Lower lobe of right lung (tissue), 2 donors: ENCODE measurements at places on chromosomes 6 and 20.
A peak's percentile ranks its signal among the peaks of the same experiment; 100 is the strongest.

DNA sequence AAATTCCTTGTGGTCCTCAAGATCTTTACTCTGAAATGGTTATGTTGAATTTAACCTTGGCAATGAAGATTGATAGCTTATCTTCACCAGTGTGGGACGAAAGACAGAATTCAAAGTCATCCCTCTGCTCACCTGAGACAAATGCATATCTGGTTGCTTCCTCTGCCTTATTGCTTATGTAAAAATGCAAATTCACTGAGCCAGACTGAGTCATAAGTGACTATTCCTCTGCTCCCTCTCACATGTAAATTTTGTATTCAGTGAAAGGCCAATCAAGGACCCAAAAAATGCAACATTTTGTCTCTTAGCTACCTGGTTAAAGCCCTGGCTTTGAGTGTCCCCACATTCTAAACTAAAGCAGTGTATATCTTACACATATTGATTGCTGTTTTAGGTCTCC, 593.1 kb upstream of the GJE1 start:
- no peaks in the 10 kb centered on the region for H3K4me1 ChIP-seq
- H3K36me3 ChIP-seq, result no peaks in the 10 kb centered on the region
- no peak overlapping the region for H3K27ac ChIP-seq
- no peak overlapping the region for H3K4me3 ChIP-seq

DNA sequence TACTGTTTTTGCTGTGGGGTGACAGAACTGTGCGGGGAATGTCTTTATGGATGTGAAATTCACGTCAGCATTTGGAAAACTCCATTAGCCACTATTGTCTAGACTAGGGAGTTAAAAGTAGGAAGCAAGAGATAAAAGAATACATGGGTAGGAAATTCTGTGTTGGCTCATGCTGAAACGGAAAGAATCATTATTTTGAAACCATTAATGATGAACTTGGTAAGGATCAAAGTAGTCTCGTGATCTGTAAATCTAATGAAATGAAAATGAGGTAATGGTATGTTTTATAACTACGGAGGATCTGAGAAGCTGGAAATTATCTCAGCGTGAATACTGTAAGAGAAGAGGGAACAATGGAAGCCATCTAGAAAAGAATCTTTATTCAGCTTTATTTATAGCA, 11.1 kb upstream of the CD40 start:
- peaks cover 44% of the 10 kb centered on the region for H3K27me3 ChIP-seq
- no peak for DNase-seq
- peaks cover 12% of the 10 kb centered on the region for H3K4me1 ChIP-seq
- H3K27ac ChIP-seq, result no peak overlapping the region

DNA sequence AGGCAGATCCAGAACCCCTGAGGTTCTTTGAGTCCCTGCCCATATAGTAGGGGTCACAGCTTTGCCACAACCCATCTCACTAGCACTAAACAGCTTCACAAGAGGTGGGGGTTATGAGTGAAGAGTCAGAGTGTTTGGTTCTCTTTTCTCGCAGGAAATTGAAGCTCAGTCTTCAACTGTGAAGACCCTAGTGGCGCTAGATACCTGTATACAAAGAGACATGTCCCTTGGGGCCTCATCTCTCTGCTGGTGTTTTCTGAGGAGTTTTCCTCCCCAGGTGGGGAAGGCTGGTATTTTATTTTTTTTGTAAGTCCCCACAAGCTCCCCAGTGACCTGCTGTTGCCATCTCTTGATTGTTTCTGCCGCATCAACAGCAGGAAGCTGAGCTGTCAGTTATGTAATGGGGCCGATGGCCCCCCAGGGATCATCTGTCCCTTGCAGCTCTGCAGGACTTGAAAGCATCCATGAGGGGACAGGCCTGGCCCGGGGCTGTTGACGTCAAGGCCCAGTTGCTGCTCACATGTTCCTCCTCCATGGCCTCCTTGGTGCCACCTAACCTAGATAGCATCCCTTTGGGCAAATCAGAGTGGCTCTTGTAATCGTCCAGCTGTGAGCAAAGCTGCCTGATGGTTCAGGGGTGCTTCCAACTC, 23.1 kb downstream of the STK35 start:
- no peak for DNase-seq
- H3K4me3 ChIP-seq, result no peak overlapping the region
- no peak overlapping the region for H3K27ac ChIP-seq
- no peaks in the 10 kb centered on the region for H3K36me3 ChIP-seq

- H3K36me3 ChIP-seq, result no peaks in the 10 kb centered on the region
- DNase-seq, result no peak
- H3K4me1 ChIP-seq, result peaks cover 77% of the 10 kb centered on the region
- no peak overlapping the region for H3K27ac ChIP-seq
- no peaks in the 10 kb centered on the region for H3K27me3 ChIP-seq
Observed at GRCh38 chr6:110878751-110879522, 4.4 kb downstream of the AMD1 start.

DNA sequence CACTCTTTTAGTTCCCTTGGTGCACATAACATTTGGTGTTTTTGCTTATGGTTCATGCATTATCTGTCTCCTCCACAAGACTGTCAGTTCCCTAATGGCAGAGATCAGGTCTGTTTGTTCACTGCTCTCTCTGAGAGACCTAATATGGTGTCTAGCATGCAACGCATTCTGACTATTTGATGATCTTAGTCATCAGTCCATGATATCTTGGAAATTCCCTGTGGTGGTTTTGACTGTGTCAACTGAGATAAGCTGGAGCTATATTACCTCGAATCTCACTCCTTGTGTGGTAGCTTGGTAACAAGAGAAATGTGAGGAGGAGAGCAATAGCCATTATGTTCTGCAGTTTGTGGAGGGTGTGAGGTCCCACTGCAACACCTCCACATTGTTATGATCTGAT, 229.8 kb downstream of the FRK start:
- H3K4me3 ChIP-seq, result no peak overlapping the region
- no peak overlapping the region for H3K27ac ChIP-seq
- H3K36me3 ChIP-seq, result no peaks in the 10 kb centered on the region
- no peaks in the 10 kb centered on the region for H3K4me1 ChIP-seq
- H3K27me3 ChIP-seq, result no peaks in the 10 kb centered on the region

DNA sequence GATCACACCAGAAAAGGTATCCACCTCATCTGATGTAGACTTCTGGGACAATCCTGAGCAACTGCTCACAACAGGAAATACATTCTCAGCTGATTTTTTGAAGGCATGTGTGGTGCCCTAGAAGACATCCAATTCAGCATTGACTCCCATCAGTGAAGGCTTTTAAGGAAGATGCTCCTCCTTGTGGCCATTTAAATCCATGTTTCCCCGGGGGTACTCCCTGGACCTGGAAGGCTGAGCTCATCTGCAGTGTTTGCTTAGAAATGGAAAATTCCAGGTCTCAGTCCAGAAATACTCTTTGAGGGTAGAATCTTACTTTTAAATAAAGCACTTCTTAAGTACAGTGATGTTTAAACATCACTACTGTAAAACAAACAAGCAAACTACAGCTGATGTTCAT, 195.5 kb upstream of the PDE10A start:
- no peak overlapping the region for H3K4me3 ChIP-seq
- no peak for DNase-seq
- H3K36me3 ChIP-seq, result no peaks in the 10 kb centered on the region

GRCh38 chr6:8006208-8006607, 58.0 kb downstream of the BLOC1S5 start:
- no peak overlapping the region for H3K4me3 ChIP-seq
- H3K36me3 ChIP-seq, result no peaks in the 10 kb centered on the region
- DNase-seq, result no peak

DNA sequence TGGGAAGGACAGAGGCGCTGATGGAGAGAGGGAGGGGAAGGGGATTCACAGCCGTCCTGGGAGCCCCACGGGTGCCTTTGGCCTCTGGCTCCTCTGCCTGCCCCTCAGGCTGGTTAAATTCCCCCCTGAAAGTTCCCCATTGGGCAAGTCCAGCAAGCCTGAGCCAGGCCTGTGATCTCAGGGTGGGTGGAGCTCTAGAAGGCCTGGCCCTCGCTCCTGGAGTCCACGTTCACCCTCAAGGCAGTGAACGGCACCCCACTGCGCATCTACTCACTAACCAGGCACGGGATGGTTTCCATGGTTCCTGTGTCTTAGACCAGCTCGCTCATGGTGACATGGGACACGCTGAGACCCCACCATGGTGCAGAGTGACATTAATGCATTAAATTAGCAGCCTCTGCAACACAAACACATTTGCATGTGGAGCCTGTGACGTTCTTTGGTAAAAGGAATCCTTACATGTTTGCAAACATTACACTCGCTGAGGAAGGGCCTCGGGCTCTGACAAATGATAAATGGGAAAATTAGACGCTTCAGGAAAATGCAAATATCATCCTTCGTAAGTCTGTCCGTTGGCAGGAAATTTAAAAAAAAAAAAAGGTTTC, 452.7 kb downstream of the PREX1 start:
- H3K27me3 ChIP-seq, result peaks cover 5% of the 10 kb centered on the region
- H3K36me3 ChIP-seq, result no peaks in the 10 kb centered on the region
- H3K4me3 ChIP-seq, result no peak overlapping the region
- no peak overlapping the region for H3K27ac ChIP-seq
- peaks cover 3% of the 10 kb centered on the region for H3K4me1 ChIP-seq

- no peaks in the 10 kb centered on the region for H3K27me3 ChIP-seq
- peak overlapping the region; percentile 32 for H3K27ac ChIP-seq
- H3K36me3 ChIP-seq, result peaks cover 8% of the 10 kb centered on the region
- DNase-seq, result no peak
Observed at GRCh38 chr6:15623276-15624116, 39.3 kb downstream of the DTNBP1 start.

- peaks cover 14% of the 10 kb centered on the region for H3K4me1 ChIP-seq
- peaks cover 24% of the 10 kb centered on the region for H3K36me3 ChIP-seq
- no peak for DNase-seq
- H3K27me3 ChIP-seq, result no peaks in the 10 kb centered on the region
Observed at GRCh38 chr20:20450521-20450920, 82.6 kb downstream of the INSM1 start.

- no peak overlapping the region for H3K4me3 ChIP-seq
- no peak for DNase-seq
- H3K27me3 ChIP-seq, result no peaks in the 10 kb centered on the region
- no peaks in the 10 kb centered on the region for H3K36me3 ChIP-seq
Observed at GRCh38 chr6:165571068-165571682, 91.9 kb downstream of the PDE10A start.

DNA sequence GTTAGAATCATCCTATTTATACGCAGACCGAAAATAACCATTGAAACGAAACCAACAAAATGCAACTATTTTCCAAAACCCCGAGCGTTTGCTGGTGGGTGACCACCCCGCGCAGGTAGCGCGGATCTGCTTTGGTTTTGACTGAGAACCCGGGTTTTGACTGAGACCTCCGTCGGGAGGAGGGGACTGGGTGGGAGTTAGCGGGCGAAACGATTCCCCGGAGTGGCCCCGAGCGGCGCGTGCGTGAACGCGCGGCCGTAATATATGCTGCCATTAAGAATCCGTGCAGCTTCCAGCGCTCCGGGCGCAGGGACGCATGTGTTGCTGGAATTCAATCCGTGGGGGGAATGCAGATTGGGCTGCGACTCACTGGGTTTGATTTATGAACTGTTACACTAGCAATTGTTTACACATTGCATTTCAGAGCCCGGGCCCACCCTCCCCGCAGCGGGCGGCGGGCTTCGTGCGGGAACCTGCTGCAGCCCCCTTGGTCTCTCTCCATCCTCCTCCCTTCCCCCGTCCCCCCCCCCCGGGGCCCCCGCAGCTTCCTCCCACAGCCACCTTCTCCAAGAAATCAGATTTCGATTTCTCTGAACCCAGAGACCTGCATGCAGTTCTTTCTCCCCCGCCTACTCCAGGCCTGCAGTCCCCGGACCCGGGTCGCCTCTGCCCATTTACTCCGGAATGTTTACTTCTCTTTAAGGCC, 9.9 kb downstream of the NRN1 start:
- DNase-seq, result peak; percentile 62
- no peaks in the 10 kb centered on the region for H3K36me3 ChIP-seq
- peak overlapping the region; percentile 76 for H3K27ac ChIP-seq
- H3K27me3 ChIP-seq, result peaks cover 96% of the 10 kb centered on the region
- peak overlapping the region; percentile 59 for H3K4me3 ChIP-seq

DNA sequence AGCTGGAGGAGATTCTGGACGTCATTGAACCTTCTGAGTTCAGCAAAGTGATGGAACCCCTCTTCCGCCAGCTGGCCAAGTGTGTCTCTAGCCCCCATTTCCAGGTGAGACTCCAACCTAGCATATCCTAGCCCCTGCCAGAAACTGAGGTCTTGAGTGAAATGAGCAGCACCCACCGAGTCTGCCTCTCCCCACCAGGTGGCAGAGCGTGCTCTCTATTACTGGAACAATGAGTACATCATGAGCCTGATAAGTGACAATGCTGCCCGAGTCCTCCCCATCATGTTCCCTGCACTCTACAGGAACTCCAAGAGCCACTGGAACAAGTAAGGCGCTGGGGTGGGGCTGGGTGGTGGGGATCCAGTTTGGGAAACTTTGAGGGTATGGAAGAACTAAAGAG, 4.6 kb downstream of the MEA1 start:
- no peak for DNase-seq
- H3K36me3 ChIP-seq, result peaks cover 66% of the 10 kb centered on the region
- H3K4me3 ChIP-seq, result no peak overlapping the region

DNA sequence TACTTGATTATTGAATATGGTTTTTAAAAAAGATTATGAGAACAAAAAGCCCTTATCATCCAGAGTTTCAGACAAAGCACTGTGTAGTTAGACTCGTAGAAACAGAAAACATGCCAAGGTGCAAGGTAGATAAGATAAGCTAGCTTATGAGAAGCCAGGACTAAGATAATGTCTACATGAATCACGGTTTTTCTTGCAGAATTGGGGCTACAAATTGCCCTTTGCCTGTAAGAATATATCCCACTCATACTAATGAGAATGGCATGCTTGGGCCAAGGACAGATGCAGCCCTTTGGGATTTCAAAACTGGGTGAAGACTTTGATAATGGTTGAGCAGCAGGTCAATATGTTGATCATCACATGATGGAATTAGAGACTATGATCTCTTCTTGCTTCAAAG, 165.3 kb upstream of the PREP start:
- no peak for DNase-seq
- H3K27me3 ChIP-seq, result no peaks in the 10 kb centered on the region
- H3K27ac ChIP-seq, result no peak overlapping the region
- H3K36me3 ChIP-seq, result no peaks in the 10 kb centered on the region
- H3K4me1 ChIP-seq, result no peaks in the 10 kb centered on the region

GRCh38 chr6:116176596-116176995, 50.7 kb upstream of the COL10A1 start:
- H3K27me3 ChIP-seq, result no peaks in the 10 kb centered on the region
- DNase-seq, result no peak
- no peak overlapping the region for H3K4me3 ChIP-seq
- H3K4me1 ChIP-seq, result no peaks in the 10 kb centered on the region
- H3K36me3 ChIP-seq, result no peaks in the 10 kb centered on the region

DNA sequence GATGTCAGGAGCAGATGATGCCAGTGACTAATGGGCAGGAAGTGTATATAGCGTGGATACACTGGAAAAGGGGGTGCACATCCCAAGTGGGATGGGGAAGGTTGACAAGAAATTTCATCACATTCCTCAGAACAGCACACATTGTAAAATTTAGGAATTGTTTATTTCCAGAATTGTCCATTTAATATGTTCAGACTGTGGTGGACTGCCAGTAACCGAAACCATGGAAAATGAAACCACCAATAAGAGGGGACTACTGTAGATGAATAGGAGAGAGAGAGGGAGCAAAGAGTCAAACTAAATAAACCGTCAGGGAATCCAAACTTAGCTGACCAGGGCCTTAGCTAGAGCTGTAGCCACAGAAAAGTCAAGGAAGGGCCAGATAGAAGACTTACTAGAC, 164.4 kb upstream of the PRDM1 start:
- DNase-seq, result no peak
- H3K4me1 ChIP-seq, result no peaks in the 10 kb centered on the region
- H3K27me3 ChIP-seq, result no peaks in the 10 kb centered on the region
- no peak overlapping the region for H3K27ac ChIP-seq
- H3K4me3 ChIP-seq, result no peak overlapping the region

- no peak for DNase-seq
- no peak overlapping the region for H3K4me3 ChIP-seq
- no peak overlapping the region for H3K27ac ChIP-seq
- no peaks in the 10 kb centered on the region for H3K27me3 ChIP-seq
- H3K36me3 ChIP-seq, result no peaks in the 10 kb centered on the region
Observed at GRCh38 chr6:85035766-85036165, 271.4 kb upstream of the TBX18 start.
